Activated naive CD4-positive, alpha-beta T cell treated with anti-CD3 and anti-CD28 coated beads, Interleukin-2, amount 50 U/mL, for 72 hours (primary cell): ENCODE measurements at places on chromosomes 12 and 14.

- no peak for DNase-seq
Measured at GRCh38 chr12:80472911-80473500, 29.0 kb downstream of the PTPRQ start.

DNA sequence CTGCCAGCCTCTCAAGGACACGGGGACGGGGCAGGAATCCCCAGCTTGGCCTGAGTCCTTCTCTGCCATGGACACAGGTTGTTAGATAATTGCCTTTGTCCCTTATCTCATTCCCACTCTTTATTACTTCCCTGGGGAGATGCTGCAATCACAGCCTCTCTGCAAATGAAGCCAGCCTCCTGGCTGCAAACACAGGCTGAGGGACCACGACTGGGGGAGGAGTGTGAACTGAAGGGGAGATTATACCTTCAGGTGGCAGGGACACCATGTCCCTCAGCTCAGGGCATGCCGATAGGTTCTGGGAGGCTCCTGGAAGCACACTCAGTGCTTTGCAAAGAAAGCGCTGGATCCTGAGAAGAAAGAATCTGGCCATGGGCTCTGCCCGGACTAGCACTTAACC, 16.1 kb upstream of the CHGA start:
- DNase-seq, result no peak

DNA sequence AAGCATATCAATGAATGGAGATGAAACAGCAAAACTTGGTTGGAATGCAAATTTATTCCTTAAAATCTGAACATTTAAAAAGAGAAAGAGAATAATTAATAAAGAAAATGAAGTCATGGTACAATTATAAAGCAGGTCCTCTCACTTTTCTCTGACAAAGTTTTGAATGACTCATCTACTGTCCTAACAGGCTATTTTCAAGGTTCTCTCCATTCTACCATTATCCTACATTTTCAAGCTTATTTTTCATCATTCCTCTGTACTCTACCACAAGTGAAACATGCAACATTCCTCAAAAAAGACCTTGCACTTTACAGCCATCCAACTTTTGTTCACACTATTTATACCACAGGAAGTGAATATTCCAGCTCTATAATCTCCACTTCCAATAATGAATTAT, 36.9 kb upstream of the AP4S1 start:
- DNase-seq, result no peak

GRCh38 chr12:13250416-13250815, 53.9 kb downstream of the EMP1 start:
- DNase-seq, result no peak

- DNase-seq, result no peak
Measured at GRCh38 chr12:32146074-32146873, 39.6 kb downstream of the BICD1 start.
